ENCODE measurements at places on chromosomes 5 and 9.

GRCh38 chr5:148437249-148437648 is 53.5 kb downstream of the FBXO38 start:
- DNase-seq = no peak

GRCh38 chr9:81683704-81684103 is 5.6 kb downstream of the TLE1 start:
- no peak for DNase-seq

DNA sequence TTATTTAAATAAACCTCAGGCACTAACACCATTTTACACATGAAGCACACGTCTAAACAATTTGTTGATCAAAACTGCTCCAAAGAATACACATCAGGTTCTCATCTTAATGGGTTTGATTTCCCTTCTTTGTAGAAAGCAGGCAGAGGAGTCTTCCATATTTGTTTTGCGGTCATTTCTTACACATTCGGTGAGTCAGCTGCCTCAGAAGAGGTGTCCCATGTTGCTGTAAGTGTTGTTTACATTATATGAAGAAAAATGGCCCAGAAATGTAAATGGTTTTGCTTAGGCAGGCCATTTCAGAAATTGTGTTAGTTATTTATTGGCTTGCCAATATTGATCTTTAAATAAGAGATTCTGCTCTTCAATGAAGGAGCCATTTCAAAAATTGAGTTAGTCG is 325.8 kb downstream of the TENT4A start:
- no peak for DNase-seq

DNA sequence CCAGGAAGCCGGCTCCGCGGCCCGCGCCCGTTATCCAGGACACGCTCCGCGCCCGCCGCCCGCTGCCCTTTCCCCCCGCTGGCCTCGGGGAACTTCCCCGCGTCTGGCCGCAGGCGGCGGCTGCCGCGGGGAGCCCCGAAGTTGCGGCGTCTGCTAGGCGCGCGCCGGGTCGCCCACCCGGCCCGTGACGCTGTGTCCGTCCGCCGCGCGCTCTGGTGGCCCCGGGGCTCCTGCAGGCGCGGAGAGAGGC is 621 bp upstream of the GCNT4 start:
- DNase-seq = no peak

- no peak for DNase-seq
Measured at GRCh38 chr9:110638381-110638954, 30.1 kb upstream of the MUSK start.

- no peak for DNase-seq
Measured at GRCh38 chr5:79172269-79172668, 60.7 kb downstream of the BHMT start.

GRCh38 chr5:122435761-122436160 is 123.7 kb downstream of the SNCAIP start:
- DNase-seq = no peak

- no peak for DNase-seq
Measured at GRCh38 chr5:132668706-132669454, 4.9 kb upstream of the IL4 start.

DNA sequence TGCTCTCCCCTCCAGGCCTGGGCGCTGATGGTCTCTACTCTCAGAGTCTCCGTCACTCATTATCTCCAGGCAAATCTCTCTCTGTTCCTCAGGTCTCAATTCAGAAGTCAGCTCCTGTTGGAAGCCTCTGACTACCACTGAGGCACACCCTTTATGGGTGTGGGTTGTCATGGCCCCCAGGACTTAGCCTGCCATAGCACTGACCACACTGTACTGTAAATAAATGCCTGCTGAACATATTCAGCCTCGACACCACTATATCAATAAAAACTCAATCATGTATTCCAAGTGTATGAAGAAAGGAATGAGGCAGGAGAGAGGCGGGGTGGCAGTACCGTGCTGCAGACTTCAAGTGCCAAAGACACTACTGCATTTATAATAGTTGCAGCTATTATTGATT is 88.9 kb downstream of the PCDH1 start:
- no peak for DNase-seq

GRCh38 chr9:114000063-114000454 is 78.0 kb downstream of the AMBP start:
- no peak for DNase-seq

GRCh38 chr5:62149879-62150278 is 156.1 kb upstream of the KIF2A start:
- DNase-seq = no peak

DNA sequence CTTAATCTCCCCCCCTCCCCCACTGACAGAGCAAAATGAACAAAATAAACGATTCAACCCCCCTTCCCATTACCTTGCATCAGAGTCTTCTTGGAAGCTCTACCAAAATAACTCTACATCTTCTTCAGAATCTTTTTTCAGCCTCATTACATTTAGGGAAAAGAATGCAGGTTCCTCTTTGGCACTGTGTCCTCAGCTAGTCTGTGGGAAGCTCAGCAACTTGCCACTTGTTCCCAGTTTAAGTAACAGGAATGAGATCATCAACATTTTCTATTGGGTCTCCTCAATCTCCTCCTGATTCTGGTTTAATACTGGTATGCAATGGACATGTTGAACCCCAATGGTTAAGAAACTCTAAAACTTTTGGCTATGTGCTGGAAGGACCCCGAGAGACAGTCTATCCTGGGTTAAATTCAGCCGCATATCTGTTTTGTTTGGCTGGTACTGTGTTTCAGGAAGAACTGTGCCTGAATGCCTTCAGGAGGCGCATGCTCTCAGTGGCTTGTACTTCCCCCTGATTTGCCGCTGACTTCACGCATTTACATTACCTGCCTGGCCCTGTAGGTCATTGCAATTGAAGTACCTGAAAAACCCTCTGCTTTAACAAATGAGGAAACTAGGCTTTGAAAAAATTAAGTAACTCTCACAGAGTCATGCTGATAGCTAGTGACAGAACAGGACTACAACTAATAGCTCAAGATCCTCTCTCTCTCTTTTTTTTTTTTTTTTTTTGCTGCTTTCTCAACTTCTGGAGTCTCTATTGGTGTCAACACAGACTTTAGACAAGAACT is 78.1 kb upstream of the HMHB1 start:
- no peak for DNase-seq
